Neural progenitor cell (in vitro differentiated cells): ENCODE measurements at places on chromosomes 2 and 18.

GRCh38 chr2:16129716-16130540 is 189.6 kb downstream of the MYCN start:
- H3K27ac ChIP-seq: no peak overlapping the region
- H3K27me3 ChIP-seq: no peaks in the 10 kb centered on the region
- peaks cover 16% of the 10 kb centered on the region for H3K4me1 ChIP-seq
- H3K36me3 ChIP-seq: no peaks in the 10 kb centered on the region

DNA sequence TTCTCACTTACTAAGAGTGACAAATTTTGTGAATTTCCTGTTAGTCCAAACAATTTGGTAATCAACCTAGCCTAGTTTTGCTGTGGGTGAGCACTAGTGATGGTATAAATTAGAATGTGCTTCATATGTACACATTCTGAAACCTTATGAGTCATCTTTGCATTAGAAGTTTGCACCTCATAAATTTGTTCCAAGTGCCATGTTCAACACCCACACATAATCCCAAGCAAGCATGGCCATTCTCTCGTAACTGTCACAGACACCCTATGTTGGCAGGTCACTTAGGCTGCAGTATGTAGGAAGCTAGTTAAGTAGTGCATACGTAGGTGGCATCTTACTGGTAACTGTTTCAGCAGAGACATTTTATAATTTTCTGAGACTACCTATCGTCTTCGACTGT is 46.9 kb downstream of the NAB1 start:
- DNase-seq: no peak
- no peaks in the 10 kb centered on the region for H3K36me3 ChIP-seq
- no peaks in the 10 kb centered on the region for H3K27me3 ChIP-seq

GRCh38 chr18:76988031-76988826 is 144.4 kb downstream of the MBP start:
- DNase-seq: no peak
- H3K27me3 ChIP-seq: no peaks in the 10 kb centered on the region
- H3K4me1 ChIP-seq: peaks cover 15% of the 10 kb centered on the region

DNA sequence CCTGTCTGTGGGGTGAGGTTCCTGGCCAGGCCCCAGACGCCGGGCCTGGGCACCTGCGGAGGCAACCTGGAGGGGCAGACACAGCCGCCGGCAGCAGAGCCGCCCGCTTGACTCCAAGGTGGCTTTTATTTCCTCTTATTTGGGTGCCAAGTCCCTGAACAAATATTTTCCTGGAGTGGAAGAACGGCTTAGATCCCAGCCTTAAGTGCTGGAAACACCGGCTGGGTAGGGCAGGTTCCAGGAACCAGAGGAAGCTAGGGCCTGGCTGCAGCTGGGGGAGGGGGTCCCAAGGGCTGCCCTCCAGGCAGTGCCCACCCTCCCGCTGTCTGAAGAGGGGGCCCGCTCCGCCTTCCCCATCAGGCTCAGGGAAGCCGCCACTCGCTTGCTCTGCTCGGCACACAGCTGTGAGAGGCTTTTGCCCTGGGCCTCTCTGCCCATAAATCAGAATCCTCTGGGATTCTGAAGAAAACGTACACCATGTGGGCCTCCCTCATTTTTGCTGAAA is 28.2 kb downstream of the SDC1 start:
- H3K27me3 ChIP-seq: no peaks in the 10 kb centered on the region
- no peak overlapping the region for H3K27ac ChIP-seq
- peaks cover 20% of the 10 kb centered on the region for H3K4me1 ChIP-seq
- no peak overlapping the region for H3K4me3 ChIP-seq
- no peak for DNase-seq

- H3K27me3 ChIP-seq: no peaks in the 10 kb centered on the region
- H3K4me3 ChIP-seq: no peak overlapping the region
- DNase-seq: no peak
- peaks cover 34% of the 10 kb centered on the region for H3K36me3 ChIP-seq
- H3K4me1 ChIP-seq: no peaks in the 10 kb centered on the region
Measured at GRCh38 chr2:86464652-86465051, 23.5 kb downstream of the KDM3A start.

DNA sequence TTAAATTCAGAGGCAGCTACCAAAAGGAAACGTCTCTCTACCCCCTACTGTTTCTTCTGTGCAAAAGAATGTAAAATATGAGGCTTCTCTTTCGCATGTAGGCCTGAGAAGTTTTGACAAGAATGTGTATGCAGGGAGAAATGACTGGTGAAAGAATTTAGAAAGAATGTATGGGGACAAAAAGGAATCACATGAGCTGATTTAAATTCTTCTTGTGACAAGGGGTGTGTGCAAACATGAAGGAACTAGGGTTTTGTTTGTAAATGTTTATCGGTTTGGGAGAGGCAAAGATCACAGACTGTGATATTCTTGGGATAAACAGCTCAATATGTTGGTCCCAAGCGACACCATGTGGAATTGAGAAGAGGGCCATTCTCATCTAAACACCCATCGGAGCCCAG is 345.2 kb upstream of the VRK2 start:
- no peak overlapping the region for H3K27ac ChIP-seq
- no peak overlapping the region for H3K4me3 ChIP-seq
- no peaks in the 10 kb centered on the region for H3K27me3 ChIP-seq
- peak; percentile 52 for DNase-seq
- no peaks in the 10 kb centered on the region for H3K36me3 ChIP-seq

GRCh38 chr18:58671632-58672564 is 633 bp downstream of the MALT1 start:
- H3K27me3 ChIP-seq: peaks cover 6% of the 10 kb centered on the region
- H3K4me1 ChIP-seq: peaks cover 19% of the 10 kb centered on the region
- H3K36me3 ChIP-seq: no peaks in the 10 kb centered on the region
- DNase-seq: peak; percentile 92

DNA sequence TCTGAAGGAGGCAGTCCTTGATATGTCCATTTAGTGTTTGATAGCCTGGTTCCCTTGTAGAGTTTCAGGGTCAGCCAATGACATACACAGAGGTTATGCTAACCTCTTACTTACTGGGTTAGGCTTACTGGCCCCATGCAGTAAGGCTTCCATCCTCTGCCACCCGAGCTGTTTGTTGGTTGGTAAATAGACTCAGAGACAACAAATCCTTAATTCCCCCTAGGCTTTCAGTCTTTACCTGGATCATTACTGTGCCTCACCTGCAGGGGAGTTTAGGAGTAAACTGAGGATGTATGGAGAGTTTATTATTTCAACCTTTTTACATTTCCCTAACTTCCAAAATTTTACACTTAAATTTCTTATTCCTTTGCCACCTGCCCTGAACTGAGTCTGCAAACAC is 452.7 kb upstream of the HNMT start:
- peaks cover 14% of the 10 kb centered on the region for H3K4me1 ChIP-seq
- no peak overlapping the region for H3K4me3 ChIP-seq
- no peak for DNase-seq
- no peak overlapping the region for H3K27ac ChIP-seq
- no peaks in the 10 kb centered on the region for H3K36me3 ChIP-seq

DNA sequence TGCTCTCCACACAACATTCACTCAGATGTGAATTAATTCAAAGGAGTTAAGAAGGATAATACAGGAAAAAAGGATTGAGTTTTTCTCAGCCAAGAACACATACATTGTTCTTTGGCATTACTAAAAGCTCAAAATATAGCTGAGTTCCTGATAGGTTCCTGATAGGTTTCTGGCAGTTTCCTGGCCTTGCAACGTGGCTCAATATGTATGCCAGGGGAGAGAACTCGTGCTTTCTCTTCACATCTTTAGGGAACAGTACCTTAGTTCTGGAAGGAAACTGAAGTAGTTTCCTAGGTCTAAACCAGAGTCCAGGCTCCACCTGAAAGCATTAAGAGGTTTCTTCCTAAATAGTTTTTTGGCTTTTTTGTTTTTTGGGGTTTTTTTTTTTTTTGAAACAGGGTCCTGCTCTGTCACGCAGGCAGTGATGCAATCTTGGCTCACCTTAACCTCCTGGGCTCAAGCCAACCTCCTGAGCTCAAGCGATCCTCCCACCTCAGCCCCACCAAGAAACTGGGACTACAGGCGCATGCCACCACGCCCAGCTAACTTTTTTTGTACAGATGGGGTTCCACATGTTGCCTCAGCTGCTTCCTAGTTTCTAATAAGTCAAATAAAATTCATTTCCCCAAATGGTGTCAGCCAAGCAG is 42.8 kb downstream of the ESCO1 start:
- H3K27me3 ChIP-seq: no peaks in the 10 kb centered on the region
- H3K4me3 ChIP-seq: no peak overlapping the region
- peak overlapping the region; percentile 3 for H3K27ac ChIP-seq

DNA sequence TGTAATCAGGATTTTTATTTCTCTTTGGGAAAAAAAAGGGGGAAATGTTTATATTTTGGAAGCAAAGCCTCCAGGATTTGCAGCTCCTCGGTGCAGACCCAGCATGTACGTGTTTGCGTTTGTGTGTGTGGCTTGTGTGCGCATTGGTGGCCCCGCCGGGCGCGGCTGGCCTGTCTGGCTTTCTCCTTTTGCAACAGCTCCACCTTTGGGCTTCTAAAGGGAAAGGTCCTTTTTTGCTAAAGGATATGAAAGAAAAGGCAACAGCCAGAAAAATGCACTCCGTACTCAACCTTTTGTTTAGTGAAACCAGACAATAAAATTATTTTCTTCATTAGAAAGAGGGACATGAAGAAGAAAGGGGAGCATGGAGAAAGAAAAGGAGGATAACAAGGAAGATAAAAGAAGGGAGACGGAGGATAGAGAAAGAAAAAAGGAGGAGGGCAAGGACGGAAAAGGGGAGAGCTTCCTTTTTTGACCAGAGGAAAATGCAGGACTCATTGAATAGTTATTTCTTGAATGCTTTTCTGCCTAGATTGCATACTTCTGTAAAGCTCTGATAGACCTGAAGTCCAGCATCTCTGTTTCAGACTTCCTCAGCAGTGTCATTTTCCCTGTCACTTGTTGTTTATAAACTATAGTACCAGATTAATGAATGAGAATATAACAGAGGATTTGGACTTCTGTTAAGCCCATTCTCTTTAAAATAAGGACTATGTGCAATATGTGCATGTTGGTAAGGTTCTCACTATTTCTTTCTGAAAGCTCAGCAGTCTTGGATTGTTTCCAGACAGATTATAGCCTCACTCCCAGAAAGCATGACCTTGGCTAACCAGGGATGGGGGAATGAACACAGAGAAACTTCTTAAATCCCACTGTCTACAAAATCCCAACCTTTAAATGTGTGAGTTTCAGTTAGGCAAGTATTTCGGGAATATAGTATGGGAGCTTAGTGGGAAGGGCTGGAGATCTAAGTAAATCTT is 563.1 kb upstream of the PIK3C3 start:
- DNase-seq: peak; percentile 85
- H3K4me1 ChIP-seq: peaks cover 14% of the 10 kb centered on the region
- H3K4me3 ChIP-seq: peak overlapping the region; percentile 11
- no peaks in the 10 kb centered on the region for H3K27me3 ChIP-seq

DNA sequence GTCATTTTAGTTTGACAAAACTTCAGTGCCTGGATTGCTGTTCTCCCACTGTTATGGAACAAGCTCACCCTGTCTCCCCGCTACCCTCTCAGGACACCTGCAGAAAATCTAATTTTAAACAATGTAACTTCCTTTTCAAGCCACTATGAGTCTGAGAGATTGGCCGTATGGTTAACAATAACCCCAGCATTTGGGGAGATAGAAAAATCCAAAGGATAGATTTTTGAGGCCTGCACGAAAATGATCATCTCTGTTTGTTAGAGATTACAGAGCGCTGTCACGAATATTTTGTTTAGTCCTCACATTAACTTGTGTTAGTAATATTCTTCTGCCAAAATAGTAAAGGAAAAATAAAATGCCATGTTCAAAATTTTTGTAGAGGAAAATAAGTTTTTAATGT is 24.7 kb downstream of the CAB39 start:
- DNase-seq: no peak
- H3K27me3 ChIP-seq: no peaks in the 10 kb centered on the region
- no peak overlapping the region for H3K4me3 ChIP-seq
- H3K27ac ChIP-seq: no peak overlapping the region

DNA sequence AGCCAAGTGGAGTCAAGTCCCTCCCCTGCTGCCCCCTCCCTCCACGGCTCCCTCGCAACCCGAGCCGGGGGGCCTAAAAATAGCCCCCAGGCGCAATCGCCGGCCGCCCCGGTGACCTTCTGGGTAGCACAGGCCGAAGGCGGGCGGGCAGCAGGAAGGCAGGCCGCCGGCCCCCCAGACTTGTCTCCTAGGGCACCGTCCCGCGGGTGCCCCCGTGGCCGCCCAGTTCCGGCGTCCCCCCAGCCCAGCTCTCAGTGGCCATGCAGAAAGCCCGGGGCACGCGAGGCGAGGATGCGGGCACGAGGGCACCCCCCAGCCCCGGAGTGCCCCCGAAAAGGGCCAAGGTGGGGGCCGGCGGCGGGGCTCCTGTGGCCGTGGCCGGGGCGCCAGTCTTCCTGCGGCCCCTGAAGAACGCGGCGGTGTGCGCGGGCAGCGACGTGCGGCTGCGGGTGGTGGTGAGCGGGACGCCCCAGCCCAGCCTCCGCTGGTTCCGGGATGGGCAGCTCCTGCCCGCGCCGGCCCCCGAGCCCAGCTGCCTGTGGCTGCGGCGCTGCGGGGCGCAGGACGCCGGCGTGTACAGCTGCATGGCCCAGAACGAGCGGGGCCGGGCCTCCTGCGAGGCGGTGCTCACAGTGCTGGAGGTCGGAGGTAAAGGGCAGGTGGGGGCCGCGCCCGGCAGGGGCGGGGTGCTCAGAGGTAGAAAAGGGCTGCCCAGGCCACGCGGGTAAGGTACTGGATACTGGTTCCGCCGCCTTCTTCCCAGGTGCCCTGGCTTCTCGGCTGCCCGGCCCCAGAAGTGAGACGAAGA is at the start of gene SPEG:
Gene SPEG, plus strand, starts transcription at position 126 of the 808 bp plus-strand sequence. Its CDS starts 135 bp downstream, at position 261.
- peaks cover 58% of the 10 kb centered on the region for H3K27me3 ChIP-seq
- H3K27ac ChIP-seq: no peak within 1 kb of the TSS
- peak; percentile 59 for DNase-seq
- no peaks in the 10 kb centered on the region for H3K36me3 ChIP-seq
- peaks cover 11% of the 10 kb centered on the region for H3K4me1 ChIP-seq

- H3K27ac ChIP-seq: no peak overlapping the region
- H3K4me1 ChIP-seq: no peaks in the 10 kb centered on the region
- peaks cover 4% of the 10 kb centered on the region for H3K36me3 ChIP-seq
- no peak for DNase-seq
- no peaks in the 10 kb centered on the region for H3K27me3 ChIP-seq
Measured at GRCh38 chr2:143710879-143711278, 581.7 kb downstream of the ARHGAP15 start.
